ENCODE measurements at places on chromosomes 7 and 10. TPM values are rescaled to one million over a fixed set of nuclear protein-coding genes. Genes with fewer than 3 reads are reported as not detected.

The ARHGEF35 gene
- total RNA-seq: 4.4 TPM

DNA sequence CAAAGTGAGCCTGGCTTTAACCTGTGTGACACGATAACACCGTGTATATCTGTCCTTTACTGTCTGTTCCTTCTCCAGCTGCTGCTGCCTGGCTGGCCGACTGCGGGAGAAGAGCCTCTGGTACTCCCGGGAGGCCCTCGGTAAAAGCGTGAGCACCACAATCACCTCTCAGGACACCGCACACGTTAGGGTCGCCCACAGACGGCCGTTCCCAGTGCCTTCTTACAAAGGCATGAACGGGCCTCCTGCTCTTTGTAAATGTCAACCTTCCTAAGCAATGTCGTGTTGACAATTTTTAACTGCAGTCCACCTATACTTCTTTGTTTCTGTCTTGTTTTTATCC lies 177.6 kb downstream of the DIP2C start:
- DNase-seq: no peak

The NAPEPLD gene
- total RNA-seq: 8.7 TPM

GRCh38 chr10:96642973-96643372 lies 56.2 kb upstream of the TM9SF3 start:
- no peak for DNase-seq

- no peak for DNase-seq
These were observed 195.1 kb upstream of the HABP2 start for GRCh38 chr10:113357681-113358300.

- DNase-seq: peak; percentile 58
These were observed 206.7 kb downstream of the KIAA1217 start for GRCh38 chr10:24415455-24416125.

GRCh38 chr7:40310258-40310657 lies 175.5 kb downstream of the SUGCT start:
- DNase-seq: peak; percentile 76

GRCh38 chr10:96690755-96691730 lies 29.3 kb downstream of the PIK3AP1 start:
- DNase-seq: peak; percentile 47

The PURB gene
- total RNA-seq: 23.6 TPM

The EIF5AL1 gene
- 1.1 TPM for total RNA-seq

The LUC7L2 gene
- 87.8 TPM for total RNA-seq

GRCh38 chr10:47350671-47351640 lies 2.8 kb downstream of the RBP3 start:
- DNase-seq: no peak

The RNLS gene
- 9.2 TPM for total RNA-seq

All from astrocyte (in vitro differentiated cells and primary cell).